ENCODE measurements at places on chromosomes 11 and 22.

DNA sequence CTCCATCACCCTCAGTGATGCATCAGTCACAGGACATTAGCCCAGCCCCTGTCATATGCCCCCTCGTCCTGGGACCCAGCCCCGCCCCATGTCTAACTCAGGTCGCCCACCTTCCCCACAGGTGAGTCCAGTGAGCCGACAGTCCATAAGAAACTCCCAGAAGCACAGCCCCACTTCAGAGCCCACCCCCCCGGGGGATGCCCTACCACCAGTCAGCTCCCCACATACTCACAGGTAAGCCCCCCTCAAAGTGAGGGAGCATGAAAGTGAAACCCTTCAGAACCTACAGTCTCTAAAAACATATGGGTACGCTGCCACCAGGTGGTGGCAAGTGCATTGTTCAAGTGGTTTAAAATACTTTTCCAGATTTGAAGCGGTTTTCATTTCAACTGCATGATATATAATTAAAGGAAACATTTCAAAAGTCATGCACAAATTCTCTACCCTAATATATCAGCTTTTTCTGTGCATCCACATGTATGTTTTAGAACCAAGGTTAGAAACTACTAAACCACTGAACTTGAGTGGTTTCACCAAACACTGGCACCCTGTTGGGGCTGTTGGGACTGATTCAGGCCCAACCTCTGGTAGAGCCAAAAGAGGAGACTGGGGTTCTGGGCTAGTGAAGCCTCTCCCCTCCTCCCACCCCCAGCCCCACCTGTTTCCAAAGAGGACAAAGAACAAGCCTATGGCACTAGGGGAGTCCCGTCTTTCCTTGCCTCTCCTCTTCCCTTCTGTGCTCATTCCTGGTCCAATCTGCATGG lies 17.3 kb downstream of the EPS8L2 start:
- DNase-seq, result no peak

DNA sequence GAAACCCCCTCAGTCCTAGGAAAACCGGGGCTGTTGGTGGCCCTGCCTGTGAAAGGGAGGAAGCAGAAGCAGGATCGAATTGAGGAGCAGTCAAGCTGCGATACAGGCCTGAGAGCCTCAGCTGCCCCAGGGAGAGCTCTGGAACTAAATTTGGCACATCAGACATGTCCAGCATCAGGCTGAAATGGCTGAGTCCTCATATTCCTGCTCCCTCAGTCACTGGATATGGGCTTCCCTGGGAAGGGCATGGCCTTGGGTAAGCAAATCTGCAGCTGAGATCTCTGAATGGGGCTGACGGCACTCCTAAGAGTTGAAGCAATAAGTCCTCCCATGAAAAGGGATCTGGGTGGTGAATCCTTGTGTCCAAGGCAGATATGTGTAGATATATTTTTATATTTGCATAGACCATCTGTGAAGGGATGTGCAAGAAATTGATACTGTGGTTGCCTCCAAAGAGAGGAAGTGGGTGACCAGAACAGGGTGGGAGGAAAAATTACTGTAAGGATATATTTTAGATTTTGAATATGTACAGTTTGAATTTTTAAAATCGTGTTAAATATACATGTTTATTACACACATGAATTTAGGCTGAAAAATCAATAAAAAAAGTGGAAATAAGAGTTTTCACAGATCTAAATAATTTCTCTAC lies 45.5 kb downstream of the APIP start:
- DNase-seq, result no peak

DNA sequence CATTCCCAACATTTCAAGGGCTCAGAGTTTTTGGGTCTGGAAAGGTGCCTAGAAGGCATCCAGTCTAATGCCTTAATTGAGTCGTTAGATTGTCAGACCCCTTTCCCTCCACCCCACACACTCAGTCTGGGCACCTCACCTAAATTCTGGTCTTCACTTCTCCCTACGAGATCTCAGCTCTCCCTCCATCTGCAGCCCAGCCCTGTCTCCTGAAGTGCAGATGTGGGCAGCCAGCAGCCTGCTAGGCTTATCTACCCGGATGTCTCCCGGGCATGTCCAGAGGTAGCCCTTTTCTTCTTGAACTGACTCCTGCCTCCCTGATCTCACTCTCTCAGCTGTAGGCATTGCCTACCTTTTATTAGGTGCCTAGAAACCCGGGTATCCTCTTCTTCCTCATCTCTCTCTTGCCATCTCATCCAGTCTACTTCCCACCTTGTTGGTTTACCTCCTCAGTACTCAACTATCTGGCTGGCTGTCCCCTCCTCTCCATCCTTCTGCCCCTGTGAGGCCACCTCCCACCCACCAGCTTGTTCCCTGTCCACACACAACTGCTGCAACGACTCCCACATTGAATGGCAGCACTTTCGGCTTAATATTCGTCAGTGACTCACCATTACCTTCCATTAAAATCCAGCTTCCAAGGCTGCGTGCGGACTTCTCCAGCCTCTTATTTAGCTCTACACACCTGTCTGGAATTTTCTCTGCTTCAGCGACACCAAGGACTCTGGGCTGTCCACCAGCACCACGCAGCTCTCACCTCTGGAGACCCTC lies 6.2 kb downstream of the SEPTIN3 start:
- no peak for DNase-seq

DNA sequence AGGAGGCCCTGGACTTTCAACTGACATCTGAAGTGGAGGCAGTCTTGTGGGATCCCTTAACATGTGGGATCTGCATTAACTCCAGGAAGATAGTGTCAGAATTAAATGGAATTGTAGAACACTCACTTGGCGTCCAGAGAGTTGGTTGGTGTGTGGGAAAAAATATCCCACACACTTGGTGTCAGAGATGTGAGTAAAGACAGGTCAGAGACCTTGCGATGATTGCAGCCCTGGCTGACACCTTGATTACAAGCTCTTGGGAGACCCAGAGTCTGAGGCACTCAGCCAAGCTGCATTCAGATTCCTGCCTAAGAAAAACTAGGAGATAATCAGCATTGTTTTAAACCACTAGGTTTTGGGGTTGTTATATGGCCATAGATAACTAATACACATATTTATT lies 7.2 kb upstream of the TPCN2 start:
- no peak for DNase-seq

DNA sequence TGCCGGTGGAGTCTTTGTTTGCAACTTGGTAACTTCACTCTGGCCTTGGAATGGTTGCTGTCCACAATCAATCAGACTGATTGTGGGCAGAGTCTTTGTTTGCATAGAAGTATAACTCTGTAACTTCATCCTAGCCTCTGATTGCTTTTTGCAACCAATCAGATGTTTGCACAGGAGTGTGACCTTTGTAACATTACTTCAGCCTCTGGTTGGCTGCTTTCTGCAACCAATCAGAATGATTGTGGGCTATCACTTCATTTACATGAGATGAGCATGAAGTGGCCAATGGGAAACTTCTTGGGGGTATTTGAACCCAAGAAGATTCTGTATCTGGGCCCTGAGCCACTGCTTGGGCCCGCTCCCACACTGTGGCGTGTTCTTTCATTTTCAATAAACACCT lies 79.6 kb upstream of the CLDN5 start:
- DNase-seq, result no peak

DNA sequence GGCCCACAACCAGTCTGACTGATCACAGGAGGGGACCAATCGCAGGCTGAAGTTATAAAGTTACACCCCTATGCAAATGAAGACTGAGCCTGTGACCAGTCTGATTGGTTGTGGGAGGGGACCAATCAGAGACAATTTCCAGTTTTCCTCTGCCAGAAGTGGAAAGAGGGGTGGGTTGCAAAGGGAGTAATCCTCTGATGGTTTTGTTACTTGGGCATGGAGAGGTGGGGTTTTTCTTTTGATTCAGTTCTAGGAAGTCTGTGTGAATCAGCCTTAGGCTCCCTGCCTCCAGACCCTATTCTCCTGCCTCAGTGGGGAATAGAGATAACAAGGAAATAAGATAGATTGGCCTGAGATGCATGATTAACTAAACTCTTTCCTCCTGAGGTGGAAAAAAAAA lies 9.9 kb downstream of the OR6M1 start:
- no peak for DNase-seq

DNA sequence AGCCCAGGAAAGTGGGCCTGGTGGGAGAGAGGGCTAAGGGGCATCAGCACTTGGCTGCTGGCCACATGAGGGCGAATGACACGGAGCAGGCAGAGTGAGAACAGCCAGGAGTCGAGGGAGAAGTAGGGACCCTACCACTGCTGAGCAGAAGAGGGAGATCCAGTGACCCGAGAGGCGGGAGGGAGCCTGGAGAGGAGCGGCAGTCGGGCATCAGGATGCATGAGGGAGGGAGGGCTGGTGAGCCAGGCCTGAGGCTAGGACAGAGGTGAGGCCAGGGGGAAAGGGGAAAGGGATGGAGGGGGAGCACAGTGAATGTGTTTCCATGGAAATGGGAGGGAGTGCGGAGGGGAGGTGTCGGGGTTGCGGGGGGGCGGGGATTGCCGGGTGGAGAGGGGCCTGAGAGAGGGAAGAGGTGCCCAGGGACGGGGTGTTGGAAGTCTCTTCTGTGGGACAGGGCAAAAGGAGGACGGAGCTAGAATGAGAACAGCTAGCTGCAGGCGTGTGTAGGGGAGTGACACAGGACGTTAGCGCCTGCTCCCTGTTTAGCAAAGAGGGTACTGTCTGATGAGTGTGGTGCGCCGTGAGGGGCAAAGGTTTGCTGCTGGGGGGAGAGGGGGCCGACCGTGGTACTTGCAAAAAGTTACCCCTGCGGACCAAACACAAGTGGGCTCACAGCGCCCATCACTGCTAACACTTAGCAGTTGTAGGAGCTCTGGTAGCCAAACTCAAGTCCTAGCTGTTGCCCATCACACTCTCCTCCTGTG lies 37.1 kb upstream of the WNT11 start:
- DNase-seq, result no peak

- no peak for DNase-seq
Measured at GRCh38 chr11:17812091-17812864, 77.7 kb downstream of the KCNC1 start.

- no peak for DNase-seq
Measured at GRCh38 chr11:67031791-67032561, 9.0 kb downstream of the SYT12 start.

DNA sequence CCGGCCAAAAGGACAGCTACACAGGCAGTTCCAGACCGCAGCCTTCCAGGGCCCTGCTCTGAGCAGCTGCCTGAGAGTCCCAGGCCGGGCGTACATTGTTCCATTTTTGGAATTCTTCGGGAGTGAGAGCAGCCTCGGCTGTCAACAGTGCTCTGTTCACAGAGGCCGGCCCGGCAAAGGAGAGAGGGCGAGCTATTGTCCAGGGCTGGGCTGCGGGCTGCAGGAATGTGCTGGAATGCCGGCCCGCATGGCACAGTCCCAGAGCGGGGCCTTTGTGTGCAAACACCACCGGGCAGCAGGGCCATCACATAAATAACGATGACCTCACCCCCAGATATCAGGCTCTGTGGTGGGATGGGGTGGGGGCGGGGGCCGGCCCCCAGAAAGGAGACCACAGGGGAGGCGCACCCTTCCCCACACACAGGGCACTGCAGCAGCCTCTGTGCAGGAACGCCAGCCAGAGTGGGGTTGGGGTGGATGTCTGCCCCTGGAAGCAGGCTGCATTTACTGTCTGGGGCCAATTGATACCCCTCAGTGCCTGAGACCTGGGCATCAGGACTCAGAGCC lies 15.8 kb downstream of the LINC01488 start:
- peak; percentile 67 for DNase-seq

DNA sequence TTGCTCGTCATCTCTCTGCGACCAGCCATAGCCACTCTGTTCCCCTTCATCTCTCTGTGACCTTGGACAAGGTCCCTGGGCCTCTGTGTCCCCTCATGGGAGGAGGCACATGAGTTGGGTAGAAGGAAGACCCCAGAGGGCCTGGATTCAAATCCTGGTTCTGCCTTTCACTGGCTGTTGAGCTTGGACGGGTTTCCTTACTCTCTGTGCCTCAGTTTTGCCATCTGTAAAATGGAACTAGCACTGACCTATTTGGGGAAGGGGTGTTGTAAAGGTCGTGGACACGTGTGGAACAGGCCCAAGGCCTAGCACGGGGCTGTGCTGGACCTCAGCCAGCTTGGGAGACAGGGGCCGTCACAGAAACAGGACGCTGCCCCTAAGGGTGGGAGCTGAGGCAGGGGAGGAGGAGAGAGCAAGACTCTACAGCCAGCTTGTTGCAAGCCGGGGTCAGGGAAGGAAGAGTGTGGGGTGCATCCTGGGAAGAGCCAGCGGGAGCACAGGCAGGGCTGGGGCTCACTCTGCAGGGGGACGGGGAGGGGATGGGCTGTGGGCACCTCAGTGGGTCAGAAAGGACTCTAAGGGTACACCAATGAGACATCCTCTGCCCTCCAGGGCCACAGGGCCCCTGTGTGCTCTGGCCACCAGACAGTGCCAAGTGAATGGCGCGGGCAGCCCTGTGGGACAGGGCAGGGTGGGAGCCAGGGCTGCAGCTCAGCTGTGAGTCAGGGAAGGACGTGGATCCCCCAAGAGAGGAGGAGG lies 59.1 kb downstream of the WNT7B start:
- no peak for DNase-seq

DNA sequence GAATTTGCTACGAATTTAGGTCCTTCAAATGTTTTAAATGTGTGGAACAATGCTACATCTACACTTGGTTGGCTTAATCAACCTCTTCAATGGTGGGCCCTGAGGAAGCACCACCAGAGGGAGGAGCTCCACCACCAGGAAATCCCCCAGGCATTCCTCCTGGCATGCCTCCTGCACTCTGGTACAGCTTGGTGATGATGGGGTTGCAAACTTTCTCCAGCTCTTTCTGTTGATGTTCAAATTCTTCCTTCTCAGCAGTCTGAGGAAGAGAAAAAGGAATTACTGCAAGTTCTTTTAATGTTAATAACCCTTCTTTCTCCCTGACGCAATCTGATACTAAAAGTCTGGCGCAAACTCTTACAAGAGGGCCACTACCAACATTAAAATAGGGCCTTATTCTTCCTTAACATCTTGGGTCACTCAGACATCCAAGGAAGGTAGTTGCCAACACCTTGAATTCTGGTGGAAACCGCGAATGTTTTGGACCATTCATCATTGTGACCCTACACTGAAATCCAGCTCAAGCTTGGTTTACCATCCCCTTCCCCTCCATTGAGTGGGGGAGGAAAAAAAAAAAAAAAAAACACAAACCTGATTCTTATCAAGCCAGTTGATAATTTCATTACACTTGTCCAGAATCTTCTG lies 4.2 kb downstream of the HSPA8 start:
- no peak for DNase-seq

DNA sequence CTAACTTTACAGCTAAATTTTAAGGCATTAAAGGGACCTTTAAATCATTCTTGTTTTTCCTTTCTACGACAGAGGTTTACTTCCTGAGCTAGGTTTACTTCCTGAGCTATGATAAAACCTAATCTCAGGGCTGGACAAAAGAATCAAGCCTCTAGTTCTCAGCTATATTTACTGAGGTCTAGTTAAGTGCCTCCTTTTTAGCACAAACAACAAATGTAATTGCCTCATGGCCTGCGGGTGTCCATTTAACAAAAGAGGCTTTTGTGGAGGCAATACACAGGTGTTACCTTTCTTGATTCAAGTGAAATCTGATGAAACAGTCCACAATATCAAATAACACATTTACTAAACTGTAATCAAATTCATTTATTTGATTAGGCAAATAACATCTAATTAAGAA lies 67.3 kb downstream of the IMMP1L start:
- DNase-seq, result no peak

Data from AG04449 (cell line).